ENCODE measurements at places on chromosomes 13 and 19. TPM values are rescaled to one million over a fixed set of nuclear protein-coding genes. Genes with fewer than 3 reads are reported as not detected.

GRCh38 chr13:110413016-110413675, 106.1 kb downstream of the COL4A2 start:
- no peak for DNase-seq

DNA sequence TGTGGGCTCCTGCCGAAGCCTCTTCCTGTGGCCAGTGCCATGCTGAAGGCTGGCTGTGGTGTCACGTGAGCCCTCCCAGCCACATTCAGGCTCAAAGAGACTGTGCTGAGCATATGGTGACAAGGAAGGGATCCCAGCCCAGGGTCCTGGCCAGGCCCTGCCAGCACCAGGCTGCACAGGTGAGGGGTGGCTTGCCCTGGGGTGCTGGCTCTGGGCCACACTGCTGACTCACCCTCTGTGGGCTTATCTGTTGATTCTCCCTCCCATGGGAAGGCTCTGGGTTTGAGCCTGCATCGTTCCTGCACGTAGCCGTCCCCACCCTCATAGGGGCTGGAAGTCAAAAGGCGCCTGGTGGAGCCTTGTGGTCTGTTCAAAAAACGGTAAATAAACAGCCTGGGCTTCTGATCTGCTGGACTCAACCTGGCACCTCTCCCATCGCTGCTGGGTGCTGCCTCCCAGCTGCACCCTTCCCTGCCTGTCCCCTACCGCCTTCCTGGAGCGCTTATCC, 31.1 kb downstream of the DNM2 start:
- DNase-seq: no peak

GRCh38 chr13:27065582-27065981, 106.0 kb downstream of the USP12 start:
- no peak for DNase-seq

ZNF599 gene
- total RNA-seq: 3.5 TPM

CGB1 gene
- not detected for total RNA-seq

DNA sequence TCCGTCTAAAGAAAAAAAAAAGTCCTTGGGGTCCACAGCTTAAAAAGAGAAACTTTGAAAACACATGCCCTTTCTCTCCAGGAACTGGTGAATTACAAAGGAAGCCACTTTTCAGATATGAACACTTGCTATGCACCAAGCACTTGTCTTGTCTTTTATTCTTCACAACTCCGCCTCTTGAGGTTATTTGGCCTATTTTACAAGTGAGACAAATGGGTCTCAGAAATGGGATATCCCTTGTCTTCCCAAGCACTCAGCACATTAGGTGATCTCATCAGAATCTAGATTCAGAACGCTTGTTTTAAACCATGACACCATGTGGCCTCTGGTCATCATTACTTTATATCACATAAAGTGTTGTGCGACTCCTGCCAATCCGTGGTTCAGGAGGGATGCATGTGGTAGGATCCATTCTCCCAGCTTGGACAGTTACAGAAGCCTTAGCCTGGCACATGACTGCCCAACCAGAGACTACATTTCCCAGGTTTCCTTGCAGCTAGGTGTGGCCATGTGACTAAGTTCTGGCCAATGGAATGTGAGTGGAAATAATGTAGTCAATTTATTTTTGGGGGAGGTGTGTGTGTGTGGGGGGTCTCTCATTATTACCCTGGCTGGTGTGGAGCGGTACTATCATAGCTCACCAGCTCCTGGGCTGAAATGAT, 13.9 kb downstream of the TSKS start:
- DNase-seq: no peak

SYNGR4 gene
- total RNA-seq: 0.25 TPM

FXYD1 gene
- total RNA-seq: 1.9 TPM

Measured in activated CD4-positive, alpha-beta T cell treated with anti-CD3 and anti-CD28 coated beads for 36 hours (primary cell).